SJSA1 (cell line): ENCODE measurements at places on chromosomes 2 and 18. TPM values are rescaled to one million over a fixed set of nuclear protein-coding genes. Genes with fewer than 3 reads are reported as not detected.
A peak's percentile ranks its signal among the peaks of the same experiment; 100 is the strongest.

Gene RAB17
- total RNA-seq = 0.21 and 0.28 TPM in 2 replicates

Gene SRSF7
- total RNA-seq = 275 and 427 TPM in 2 replicates

Gene RBM45
- total RNA-seq = 17.4 and 36.8 TPM in 2 replicates

Gene IGFBP5
- total RNA-seq = 0.03 TPM in 1 of 2 replicates, not detected in the other

Gene CYRIA
- 1.00 and 1.7 TPM in 2 replicates for total RNA-seq

Gene KIF3C
- total RNA-seq = 5.3 and 5.4 TPM in 2 replicates

Gene GREB1
- not detected in 2 replicates for total RNA-seq

Gene UGT1A10
- total RNA-seq = not detected in 2 replicates

Gene CRYGC
- not detected in 2 replicates for total RNA-seq

Gene FHOD3
- total RNA-seq = 0.53 TPM in 1 of 2 replicates, not detected in the other

GRCh38 chr18:63168287-63168686 lies 151.3 kb downstream of the BCL2 start:
- no peak overlapping the region for H3K4me3 ChIP-seq
- no peak for DNase-seq
- no peaks in the 10 kb centered on the region for H3K27me3 ChIP-seq
- H3K36me3 ChIP-seq = no peaks in the 10 kb centered on the region
- no peaks in the 10 kb centered on the region for H3K4me1 ChIP-seq
- H3K27ac ChIP-seq = no peak overlapping the region

GRCh38 chr18:56982766-56983165 lies 164.1 kb upstream of the BOD1L2 start:
- H3K4me3 ChIP-seq = no peak overlapping the region
- no peak overlapping the region for H3K27ac ChIP-seq
- no peaks in the 10 kb centered on the region for H3K27me3 ChIP-seq
- H3K36me3 ChIP-seq = no peaks in the 10 kb centered on the region

GRCh38 chr2:238897911-238898311 lies 50.0 kb downstream of the TWIST2 start:
- no peak overlapping the region for H3K27ac ChIP-seq
- no peak overlapping the region for H3K4me3 ChIP-seq
- no peaks in the 10 kb centered on the region for H3K36me3 ChIP-seq
- H3K4me1 ChIP-seq = peaks cover 10% of the 10 kb centered on the region
- no peak for DNase-seq

GRCh38 chr2:168432565-168433186 lies 23.4 kb upstream of the CERS6 start:
- no peaks in the 10 kb centered on the region for H3K27me3 ChIP-seq
- no peak overlapping the region for H3K4me3 ChIP-seq
- H3K27ac ChIP-seq = no peak overlapping the region
- no peak for DNase-seq
- no peaks in the 10 kb centered on the region for H3K36me3 ChIP-seq
- H3K4me1 ChIP-seq = no peaks in the 10 kb centered on the region

- H3K36me3 ChIP-seq = no peaks in the 10 kb centered on the region
- no peak overlapping the region for H3K4me3 ChIP-seq
- no peak for DNase-seq
- no peaks in the 10 kb centered on the region for H3K4me1 ChIP-seq
- H3K27me3 ChIP-seq = no peaks in the 10 kb centered on the region
- H3K27ac ChIP-seq = no peak overlapping the region
Measured at GRCh38 chr2:147100406-147101035, 744.3 kb upstream of the ACVR2A start.

GRCh38 chr18:51659781-51660180 lies 462.3 kb upstream of the MEX3C start:
- no peaks in the 10 kb centered on the region for H3K4me1 ChIP-seq
- H3K27ac ChIP-seq = no peak overlapping the region
- no peaks in the 10 kb centered on the region for H3K36me3 ChIP-seq

- peak overlapping the region; percentile 79 for H3K4me3 ChIP-seq
- no peak overlapping the region for H3K27ac ChIP-seq
- H3K4me1 ChIP-seq = peaks cover 12% of the 10 kb centered on the region
- no peaks in the 10 kb centered on the region for H3K27me3 ChIP-seq
- 0 out of 2 replicates have a peak, but pooled peaks cover 3% of the 10 kb centered on the region for H3K36me3 ChIP-seq
- DNase-seq = no peak
Measured at GRCh38 chr2:231780123-231780908, 766 bp downstream of the PDE6D start.

DNA sequence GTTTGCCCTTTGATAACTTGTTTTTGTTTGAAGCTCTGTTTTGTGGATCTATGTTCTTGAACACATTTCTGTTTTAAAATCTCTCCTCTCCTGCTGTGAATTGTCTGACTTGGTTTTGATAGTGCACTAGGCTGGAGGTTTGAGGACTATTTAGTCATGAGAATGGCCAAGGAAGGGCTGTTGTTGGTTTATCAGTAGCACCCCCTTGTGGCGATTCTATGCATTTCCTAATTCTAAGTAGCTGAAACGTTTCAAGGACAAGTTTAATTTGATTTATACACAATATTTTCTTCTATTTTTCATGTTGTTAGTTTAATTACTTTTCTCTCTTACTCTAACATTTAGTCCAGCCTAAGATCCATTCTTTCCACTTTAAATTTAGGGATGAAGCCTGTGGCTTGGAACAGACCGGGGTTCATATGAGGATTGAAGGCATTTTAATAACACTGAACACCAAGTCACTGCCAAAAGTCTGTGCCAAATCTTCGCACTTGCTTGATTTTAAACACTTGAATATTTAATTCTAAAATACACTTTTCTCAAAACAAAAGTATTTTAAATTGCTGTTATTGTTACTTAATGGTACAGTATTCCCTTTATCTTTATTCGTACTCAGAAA lies 166.0 kb downstream of the SOCS6 start:
- H3K36me3 ChIP-seq = no peaks in the 10 kb centered on the region
- H3K27me3 ChIP-seq = no peaks in the 10 kb centered on the region
- H3K4me1 ChIP-seq = no peaks in the 10 kb centered on the region
- peak; percentile 40 for DNase-seq

DNA sequence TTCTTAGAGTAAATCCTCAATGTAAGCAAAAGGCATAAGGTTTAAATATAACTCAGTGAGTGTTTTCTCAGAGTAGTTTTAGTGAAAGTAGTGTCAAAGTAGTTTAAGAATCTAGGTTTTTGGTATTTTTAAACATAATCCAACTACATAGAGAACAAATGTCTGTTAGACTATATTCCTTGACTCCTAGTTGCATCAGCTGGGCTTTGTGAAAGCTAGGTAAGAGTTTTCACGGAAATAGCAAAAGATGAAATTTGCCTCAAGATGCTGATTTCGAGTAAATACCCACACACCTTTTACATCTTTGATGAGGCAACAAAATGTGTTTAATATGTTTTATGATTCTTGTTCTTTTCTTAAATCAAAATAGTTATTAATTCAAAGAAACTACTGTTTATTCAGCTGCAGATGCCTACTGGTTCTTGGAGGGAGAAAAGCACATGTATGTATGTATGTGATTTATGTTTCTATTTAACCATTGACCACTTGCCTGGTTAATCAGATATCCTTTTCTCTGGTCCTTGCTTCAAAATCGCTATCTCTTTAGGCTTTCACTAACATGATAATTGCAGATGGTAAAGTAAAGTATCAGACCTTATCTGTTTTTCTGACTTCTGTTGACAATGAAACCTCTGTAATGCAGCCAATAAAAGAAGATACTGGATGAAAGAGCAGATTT lies 117.4 kb upstream of the NOSTRIN start:
- H3K4me3 ChIP-seq = no peak overlapping the region
- H3K36me3 ChIP-seq = no peaks in the 10 kb centered on the region
- no peak for DNase-seq
- no peak overlapping the region for H3K27ac ChIP-seq

GRCh38 chr18:8616028-8616401 lies 6.8 kb downstream of the RAB12 start:
- no peaks in the 10 kb centered on the region for H3K27me3 ChIP-seq
- no peak overlapping the region for H3K4me3 ChIP-seq
- peaks cover 15% of the 10 kb centered on the region; the same call in 1 of the 2 replicates for H3K36me3 ChIP-seq
- H3K4me1 ChIP-seq = peaks cover 15% of the 10 kb centered on the region
- no peak for DNase-seq

GRCh38 chr2:109692013-109692743 lies 78.0 kb downstream of the SOWAHC start:
- H3K27me3 ChIP-seq = no peaks in the 10 kb centered on the region
- no peak overlapping the region for H3K27ac ChIP-seq
- H3K4me1 ChIP-seq = peaks cover 17% of the 10 kb centered on the region
- no peak for DNase-seq
- no peaks in the 10 kb centered on the region for H3K36me3 ChIP-seq

GRCh38 chr2:223109341-223109740 lies 57.4 kb downstream of the KCNE4 start:
- no peak for DNase-seq
- no peaks in the 10 kb centered on the region for H3K27me3 ChIP-seq
- H3K4me3 ChIP-seq = no peak overlapping the region
- H3K27ac ChIP-seq = peak overlapping the region; percentile 94

DNA sequence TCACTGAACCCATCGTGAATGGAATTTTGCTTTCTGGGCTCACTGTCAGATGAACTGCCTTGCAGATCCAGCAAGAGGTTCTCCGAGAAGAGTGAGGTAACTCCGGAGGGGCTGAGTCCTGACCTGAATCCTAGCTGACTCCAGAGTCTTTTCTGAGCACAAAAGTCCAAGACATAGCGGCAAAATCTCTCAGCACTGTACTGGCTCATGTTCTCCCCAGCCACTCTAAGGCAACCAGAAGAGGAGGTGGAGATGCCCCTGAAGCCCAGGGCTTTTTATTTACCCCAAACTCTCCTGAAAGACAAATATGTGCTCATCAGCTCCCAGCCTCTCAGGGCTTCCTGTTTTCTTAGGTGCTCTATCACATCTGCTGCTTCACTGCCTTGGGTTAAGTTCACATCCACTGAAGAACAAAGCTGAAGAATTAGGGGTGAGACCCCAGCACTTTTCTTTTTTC lies 221.8 kb downstream of the MREG start:
- H3K4me1 ChIP-seq = peaks cover 30% of the 10 kb centered on the region
- H3K4me3 ChIP-seq = no peak overlapping the region
- no peak overlapping the region for H3K27ac ChIP-seq
